ENCODE measurements at places on chromosomes 2 and 18. TPM values are rescaled to one million over a fixed set of nuclear protein-coding genes. Genes with fewer than 3 reads are reported as not detected.

GRCh38 chr18:49678440-49678839 is 116.6 kb downstream of the LIPG start:
- no peaks in the 10 kb centered on the region for H3K4me1 ChIP-seq
- no peak overlapping the region for H3K27ac ChIP-seq
- DNase-seq, result no peak
- H3K27me3 ChIP-seq, result no peaks in the 10 kb centered on the region

Gene DLX1
- not detected for total RNA-seq

Gene KCNE4
- not detected for total RNA-seq

Gene CFAP65
- not detected for total RNA-seq

- no peak overlapping the region for H3K4me3 ChIP-seq
- H3K4me1 ChIP-seq, result no peaks in the 10 kb centered on the region
- no peaks in the 10 kb centered on the region for H3K36me3 ChIP-seq
- DNase-seq, result no peak
Measured at GRCh38 chr2:4937550-4937949, 754.6 kb upstream of the SOX11 start.

Gene TMEM17
- not detected for total RNA-seq

DNA sequence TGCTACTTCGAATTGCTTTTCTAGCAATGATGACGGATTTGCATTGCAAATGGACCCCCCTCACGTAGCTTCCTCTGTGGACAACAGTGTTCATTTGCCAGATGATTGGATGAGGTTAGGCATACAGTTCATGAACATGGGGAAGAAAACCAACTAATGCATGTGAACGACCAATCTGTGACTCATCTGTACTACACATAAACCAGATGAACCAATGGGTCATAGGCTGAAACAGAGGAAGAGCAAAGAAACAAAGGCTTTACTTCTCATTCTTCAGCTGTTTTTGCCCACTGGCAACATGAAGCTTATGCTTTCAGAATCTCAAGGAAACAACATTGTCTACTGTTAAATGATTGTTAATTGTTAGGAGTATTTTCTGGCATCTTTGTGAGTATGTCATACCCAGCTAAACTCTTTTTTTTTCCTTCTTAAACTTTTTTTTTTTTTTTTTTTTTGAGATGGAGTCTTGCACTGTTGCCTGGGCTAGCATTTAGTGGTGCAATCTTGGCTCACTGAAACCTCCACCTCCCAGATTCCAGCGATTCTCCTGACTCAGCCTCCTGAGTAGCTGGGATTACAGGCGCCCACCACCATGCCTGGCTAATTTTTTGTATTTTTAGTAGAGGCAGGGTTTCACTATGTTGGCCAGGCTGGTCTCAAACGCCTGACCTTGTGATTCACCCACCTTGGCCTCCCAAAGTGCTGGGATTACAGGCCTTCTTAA is 35.5 kb downstream of the EFEMP1 start:
- DNase-seq, result no peak
- H3K27ac ChIP-seq, result no peak overlapping the region
- no peak overlapping the region for H3K4me3 ChIP-seq
- no peaks in the 10 kb centered on the region for H3K36me3 ChIP-seq
- H3K4me1 ChIP-seq, result no peaks in the 10 kb centered on the region

GRCh38 chr2:199552141-199552540 is 94.4 kb upstream of the SATB2 start:
- no peak overlapping the region for H3K4me3 ChIP-seq
- no peaks in the 10 kb centered on the region for H3K36me3 ChIP-seq
- H3K27me3 ChIP-seq, result no peaks in the 10 kb centered on the region
- H3K27ac ChIP-seq, result no peak overlapping the region

GRCh38 chr2:17181051-17181752 is 337.0 kb downstream of the RAD51AP2 start:
- H3K27me3 ChIP-seq, result no peaks in the 10 kb centered on the region
- no peaks in the 10 kb centered on the region for H3K36me3 ChIP-seq
- DNase-seq, result no peak
- H3K4me3 ChIP-seq, result no peak overlapping the region
- no peak overlapping the region for H3K27ac ChIP-seq

Gene SP9
- total RNA-seq, result not detected
